ENCODE measurements at places on chromosomes 4 and X.

- peak; percentile 74 for DNase-seq
Observed at GRCh38 chrX:134172588-134173259, 64.3 kb upstream of the CCDC160 start.

DNA sequence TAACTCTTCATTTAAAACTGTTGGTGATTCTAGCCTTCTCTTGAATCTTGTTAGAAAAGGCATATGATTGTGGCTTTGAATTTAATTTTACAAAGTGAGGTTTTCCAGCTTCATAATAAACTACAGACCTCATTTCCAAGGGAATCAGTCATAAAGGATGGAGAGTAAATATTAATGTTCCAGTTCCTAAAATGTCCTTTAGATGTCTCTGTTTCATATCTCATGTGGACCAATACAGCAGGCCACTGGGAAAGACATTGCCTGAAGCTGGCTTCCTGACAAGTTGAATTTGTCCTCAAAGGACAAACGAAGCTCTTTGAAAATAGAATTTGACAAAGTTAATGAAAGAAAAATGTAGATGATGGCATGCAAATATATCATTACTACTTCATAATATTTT is 125.4 kb downstream of the ZNF330 start:
- no peak for DNase-seq

DNA sequence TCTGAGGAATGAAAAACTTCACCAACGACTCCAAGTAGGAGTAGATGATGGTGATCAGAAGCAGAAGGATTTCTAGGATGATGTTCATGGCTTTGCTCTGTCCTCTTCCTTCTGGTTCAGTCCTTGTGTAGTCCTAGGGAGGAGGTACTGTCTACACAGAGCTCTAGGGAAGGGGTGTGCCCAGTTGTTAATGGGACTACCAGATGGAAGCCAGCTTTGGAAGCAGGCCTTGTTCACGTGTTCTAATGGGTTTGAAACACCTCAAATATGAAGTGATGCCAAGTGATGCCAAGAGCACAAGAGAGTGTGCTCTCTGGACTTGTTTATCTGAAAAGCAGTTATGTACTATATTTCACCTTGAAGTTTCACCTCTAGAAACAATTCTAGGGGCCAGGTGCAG is at the start of gene HSD17B13:
Gene HSD17B13, minus strand, starts transcription at position 129 of the 400 bp plus-strand sequence. Its CDS starts 41 bp downstream, at position 88.
- DNase-seq: no peak

GRCh38 chr4:185004562-185005218 is 13.6 kb upstream of the HELT start:
- DNase-seq: no peak

DNA sequence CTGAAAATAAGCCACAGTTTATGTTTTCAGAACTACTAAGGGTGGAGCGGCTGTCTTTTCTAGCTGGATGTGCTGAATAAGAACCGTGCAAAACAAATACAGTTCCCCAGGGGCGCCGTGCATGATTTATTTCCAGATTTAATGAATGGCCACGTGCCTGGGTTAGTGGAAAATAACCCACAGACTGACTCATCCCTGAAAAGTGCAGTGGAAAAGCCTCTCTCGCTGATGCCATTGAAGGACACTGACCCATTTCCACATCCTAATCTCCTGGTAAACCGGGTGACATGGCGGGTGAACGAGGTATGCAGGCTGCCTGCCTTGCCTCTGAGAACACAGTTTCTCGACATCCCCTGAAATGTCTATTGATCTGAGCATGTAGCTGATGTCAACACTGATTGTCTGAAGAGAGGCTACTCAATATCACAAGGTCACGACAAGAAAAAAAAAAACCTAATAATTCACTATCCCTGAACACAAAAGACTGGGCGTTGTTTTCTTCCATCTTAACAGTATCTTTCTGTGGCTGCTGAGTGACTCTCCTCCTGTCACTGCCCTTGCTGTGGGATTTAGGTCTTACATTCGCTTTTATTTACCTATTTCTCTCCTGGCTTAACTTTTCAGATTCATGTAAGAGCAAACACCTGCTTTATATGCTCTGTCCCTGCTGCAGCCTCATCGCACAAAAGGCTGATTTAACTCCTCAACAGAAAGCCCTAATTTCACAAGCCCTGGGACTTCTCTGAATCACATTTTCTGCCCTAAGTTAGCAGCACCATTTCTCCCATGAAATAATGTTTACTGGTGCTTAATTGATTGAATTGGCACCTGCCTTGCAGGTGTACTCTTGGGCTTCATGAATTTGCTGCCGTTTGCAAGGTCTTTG is 76.9 kb upstream of the SCOC start:
- no peak for DNase-seq

DNA sequence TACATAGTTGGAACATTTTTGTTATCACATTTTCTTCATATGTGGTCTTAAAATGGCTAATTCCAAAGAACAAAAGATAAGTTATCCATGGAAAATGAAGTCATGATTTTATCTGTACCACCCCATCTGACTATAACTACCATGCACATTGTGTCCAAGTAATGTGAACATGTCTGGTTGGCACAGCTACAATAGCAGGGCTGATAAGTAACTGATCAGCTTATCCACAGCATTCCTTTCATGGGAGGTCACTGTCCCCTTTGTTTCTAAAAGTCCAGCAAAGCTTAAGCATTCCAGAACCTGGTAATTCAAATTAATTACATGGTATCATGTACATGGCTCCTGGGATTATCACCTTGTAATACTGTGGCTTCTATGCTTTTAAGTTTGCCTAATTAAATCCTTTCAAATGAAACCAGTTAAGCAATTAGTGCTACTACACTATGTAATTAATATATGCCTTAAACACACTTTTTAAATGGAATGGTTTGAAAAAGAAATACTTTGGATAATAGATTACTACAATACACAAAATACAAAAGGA is 21.1 kb upstream of the SORBS2 start:
- DNase-seq: no peak

GRCh38 chr4:622996-623913 is 2.1 kb upstream of the PDE6B start:
- DNase-seq: no peak

GRCh38 chrX:139680356-139680755 is 27.6 kb downstream of the MCF2 start:
- DNase-seq: no peak

DNA sequence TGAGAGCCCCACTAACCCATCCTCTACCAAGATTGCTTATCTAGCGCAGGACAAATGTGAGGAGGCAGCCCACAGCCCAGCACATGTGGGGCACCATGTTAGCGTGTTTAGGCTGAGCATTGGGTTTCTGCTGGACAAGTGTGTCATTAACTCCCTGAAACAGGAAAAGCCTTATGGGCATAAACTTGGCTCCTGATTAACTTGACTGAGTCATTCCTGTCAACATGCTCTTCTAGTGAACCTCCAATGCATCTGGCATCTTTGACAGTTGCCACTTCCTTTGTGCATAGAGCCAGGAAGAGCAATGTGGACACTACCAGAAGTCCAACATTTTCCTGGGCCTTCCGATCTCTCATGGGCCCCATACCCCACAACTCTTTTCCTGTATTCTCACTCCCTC is 2.5 kb downstream of the SPIN2A start:
- DNase-seq: no peak

- no peak for DNase-seq
Observed at GRCh38 chr4:167779864-167780263, 312.5 kb upstream of the ANXA10 start.

- peak; percentile 31 for DNase-seq
Observed at GRCh38 chr4:107978716-107979451, 10.8 kb upstream of the HADH start.

DNA sequence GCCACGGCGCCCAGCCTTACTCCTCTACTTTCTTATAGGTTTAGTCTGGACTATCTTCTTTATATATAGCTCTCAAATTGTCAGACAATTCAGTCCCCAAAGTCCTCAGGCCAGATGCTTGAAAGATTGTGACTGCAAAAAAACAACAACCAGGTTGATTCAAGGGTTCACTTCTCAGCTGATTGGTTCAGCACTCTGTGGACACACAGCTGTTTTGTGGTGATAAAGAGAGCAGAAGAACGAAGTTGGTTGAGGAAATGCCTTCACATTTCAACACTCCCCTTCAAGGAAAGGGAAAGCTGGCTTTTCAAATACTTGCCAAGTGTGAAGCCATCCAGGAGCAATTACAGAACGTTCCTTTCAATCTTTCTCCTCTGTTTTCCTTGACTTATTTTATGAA is 166.8 kb downstream of the SHROOM3 start:
- DNase-seq: no peak

GRCh38 chr4:7124689-7125442 is 57.0 kb upstream of the GRPEL1 start:
- no peak for DNase-seq

- DNase-seq: no peak
Observed at GRCh38 chr4:94159790-94160189, 47.9 kb upstream of the SMARCAD1 start.

DNA sequence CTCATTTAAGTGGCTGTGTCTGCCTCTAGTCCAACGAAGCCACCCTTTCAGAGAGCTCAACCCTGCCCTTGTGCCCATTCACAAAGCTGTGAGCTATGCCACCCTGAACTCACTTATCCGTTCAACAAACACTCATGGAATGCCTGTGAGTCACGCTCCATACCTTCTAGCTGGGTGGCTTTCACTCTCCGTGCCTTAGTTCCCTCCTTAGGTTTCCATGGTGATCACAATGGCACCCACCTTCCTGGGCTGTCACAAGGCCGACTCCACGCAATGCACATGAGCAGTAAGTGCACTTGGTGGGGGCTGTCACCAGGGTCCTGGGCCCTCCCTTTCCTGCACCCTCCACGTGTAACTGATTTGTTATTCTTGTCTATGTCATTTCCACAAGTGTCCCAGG is 37.2 kb upstream of the PPP2R2C start:
- DNase-seq: no peak

DNA sequence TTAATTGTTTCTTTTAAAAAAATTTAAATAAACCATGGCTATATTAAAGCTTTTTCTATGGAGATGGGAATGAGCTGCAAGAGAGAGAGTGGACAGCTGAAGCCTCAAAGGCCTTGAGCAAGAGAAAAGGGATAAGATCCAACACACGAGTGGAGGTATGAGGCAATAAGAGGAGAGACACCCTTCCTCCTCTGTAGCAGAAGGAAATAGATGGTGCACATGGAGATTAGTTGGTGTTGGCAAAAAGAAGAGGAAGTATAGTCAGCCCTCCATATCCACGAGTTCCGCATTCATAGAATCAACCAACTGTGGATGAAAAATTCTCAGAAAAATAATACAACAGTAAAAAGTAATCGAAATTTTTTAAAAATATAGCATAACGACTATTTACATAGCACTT is 3.2 kb downstream of the CXorf38 start:
- DNase-seq: no peak

GRCh38 chr4:103895876-103896465 is 176.2 kb upstream of the TACR3 start:
- DNase-seq: no peak

GRCh38 chr4:2745981-2746806 is 9.9 kb downstream of the TNIP2 start:
- peak; percentile 58 for DNase-seq

DNA sequence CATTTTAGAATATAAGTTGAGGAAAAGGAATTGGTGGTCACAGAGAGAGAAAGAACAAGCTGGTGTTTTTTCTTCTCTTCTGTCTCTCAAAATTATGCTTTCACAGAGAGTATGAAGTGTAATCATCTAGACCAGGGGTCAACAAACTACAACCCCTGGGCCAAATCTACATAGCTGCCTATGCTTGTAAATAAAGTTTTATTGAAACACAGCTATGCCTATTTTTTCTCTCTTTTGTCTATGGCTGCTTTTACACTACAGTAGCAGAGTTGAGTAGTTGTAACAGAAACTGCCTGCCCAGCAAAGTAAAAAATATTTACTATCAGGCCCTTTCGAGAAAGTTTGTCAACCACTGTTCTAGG is 6.7 kb upstream of the FAM9C start:
- no peak for DNase-seq

DNA sequence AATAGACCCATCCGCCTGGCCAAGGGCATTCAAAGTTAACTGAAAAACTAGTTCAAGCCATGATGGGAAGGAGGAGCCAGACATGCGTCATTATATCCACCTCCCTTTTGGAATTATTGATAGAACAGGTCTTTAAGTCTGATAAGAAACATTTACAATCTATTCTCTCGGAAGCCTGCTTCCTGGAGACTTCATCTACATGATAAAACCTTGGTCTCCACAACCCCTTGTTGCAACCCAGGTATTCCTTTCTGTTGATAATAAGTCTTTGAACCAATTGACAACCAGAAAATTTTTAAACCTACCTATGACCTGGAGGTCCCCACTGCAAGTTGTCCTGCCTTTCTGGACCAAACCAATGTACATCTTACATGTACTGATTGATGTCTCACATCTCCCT is 451.3 kb downstream of the NAF1 start:
- no peak for DNase-seq

- no peak for DNase-seq
Observed at GRCh38 chr4:111880116-111880515, 265.1 kb upstream of the FAM241A start.

All from posterior cingulate gyrus (tissue), 11 donors.